Activated naive CD4-positive, alpha-beta T cell treated with anti-CD3 and anti-CD28 coated beads, Interleukin-2, amount 50 U/mL, for 72 hours (primary cell): ENCODE measurements at places on chromosomes 5 and 9.

DNA sequence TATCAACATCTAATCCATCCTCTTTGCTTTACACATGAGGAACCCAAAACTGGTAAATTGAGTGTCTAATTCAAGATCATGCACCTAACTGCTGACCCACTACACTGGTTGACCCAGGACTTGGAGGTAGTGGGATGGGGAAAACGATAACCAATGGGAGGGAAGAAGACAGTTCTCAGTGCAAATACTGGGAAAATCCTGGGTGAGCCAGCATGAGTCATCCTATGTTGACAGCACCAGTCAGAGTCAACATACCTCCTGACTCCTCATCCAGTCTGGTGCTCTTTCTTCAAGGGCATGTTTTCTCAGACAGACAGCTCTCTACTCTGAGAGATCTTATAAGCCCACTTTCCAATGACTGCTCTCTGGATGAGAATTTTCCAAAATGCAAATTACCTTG is 232.8 kb upstream of the PTGER4 start:
- no peak for DNase-seq

DNA sequence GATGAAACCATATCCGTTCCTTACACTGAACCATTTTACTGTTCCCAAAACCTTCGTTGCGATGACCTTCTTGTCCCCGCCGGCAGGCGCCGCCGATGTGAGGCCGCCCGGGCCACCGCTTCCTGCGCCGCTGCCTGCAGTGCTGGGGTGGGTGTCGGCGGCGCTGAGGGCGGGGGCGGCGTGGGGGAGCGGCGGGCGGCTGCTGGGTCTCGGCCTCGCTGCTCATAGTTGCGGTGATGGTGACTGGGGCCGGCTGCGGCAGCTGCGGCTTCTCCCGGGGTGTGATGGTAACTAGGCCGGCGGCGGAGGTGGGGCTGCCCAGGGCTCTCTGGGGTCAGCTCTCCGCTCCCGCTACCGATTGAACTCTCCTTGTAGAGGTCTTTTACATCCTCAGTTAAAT is 14.1 kb upstream of the OR2S2 start:
- peak; percentile 12 for DNase-seq

- no peak for DNase-seq
These were observed 781 bp upstream of the MYOZ3 start for GRCh38 chr5:150660108-150660831.

DNA sequence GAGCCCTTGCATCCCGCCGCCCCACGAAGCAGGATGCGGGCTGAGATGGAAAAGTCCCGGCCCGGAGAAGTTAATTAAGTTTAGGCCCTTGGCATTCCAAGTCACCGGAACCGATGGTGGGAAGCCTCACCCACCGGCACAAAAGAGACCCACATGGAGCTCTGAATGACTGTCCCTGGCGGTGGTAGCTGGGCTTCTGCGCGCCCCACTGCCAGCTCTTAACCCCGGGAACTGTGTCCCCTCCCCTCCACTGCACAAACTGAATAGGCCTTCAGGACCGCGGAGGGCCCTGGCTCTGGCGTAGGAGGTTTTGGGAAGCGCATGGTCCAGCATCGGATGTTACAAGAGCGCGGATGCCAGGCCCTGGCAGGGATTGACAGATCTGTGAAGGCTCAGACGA is 291.1 kb upstream of the TUT7 start:
- no peak for DNase-seq

DNA sequence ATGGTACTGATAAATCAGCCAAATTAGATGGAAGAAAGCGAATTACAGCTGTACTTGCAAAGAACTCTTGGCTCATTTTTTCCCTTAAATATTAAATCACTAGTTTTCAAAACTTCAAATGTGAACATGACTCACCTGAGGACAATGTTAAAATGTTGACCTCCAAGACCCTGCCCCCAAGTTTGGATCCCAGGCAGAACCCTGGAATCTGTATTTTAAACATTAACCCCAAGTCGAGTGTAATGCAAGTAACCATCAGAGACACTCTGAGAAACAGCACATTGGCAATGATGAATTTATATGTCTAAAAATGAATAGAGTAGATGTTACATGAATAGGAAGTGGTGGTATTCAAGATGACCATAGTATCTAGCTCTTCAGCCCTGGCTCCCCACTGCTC is 2.3 kb upstream of the CD274 start:
- no peak for DNase-seq

GRCh38 chr9:38112049-38112448 is 43.0 kb upstream of the SHB start:
- DNase-seq: no peak

DNA sequence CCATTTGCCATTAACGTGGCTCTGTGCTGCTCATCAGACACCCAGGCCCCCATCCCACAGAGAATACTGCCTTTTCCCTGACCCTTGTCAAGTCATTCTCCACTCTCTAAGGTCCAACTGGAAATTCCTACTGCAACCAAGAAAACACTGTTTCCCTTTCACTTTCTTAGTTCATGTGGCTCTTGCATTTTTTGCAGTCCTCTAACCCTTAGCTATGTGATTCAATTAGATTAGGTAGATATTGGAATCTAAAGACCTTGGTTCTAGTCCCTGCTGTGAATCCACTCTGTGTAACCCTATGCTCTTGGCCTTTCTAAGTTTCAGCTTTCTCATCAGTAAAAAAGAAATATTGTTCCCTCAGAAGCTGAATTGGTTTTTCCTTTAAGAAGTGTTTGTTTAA is 649.4 kb downstream of the CCDC171 start:
- no peak for DNase-seq

DNA sequence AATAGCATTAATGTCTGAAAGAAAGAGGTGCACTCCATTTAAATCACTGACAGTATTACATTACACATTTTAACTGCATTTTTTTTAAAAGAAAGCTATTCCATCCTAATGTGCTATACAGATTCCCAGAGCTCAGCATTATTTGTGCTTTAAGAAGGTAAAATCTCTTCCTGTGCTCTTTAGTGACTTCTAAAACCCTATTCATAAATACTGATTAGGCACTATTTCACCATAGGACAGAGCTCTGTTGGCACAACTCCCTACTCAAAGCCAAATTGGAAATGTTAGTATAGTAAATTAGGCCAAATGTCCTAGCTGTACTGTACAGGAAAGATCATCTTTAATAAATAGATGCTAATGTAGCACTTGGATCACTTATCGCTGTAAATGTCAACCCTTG is 262.5 kb downstream of the TUSC1 start:
- DNase-seq: no peak

DNA sequence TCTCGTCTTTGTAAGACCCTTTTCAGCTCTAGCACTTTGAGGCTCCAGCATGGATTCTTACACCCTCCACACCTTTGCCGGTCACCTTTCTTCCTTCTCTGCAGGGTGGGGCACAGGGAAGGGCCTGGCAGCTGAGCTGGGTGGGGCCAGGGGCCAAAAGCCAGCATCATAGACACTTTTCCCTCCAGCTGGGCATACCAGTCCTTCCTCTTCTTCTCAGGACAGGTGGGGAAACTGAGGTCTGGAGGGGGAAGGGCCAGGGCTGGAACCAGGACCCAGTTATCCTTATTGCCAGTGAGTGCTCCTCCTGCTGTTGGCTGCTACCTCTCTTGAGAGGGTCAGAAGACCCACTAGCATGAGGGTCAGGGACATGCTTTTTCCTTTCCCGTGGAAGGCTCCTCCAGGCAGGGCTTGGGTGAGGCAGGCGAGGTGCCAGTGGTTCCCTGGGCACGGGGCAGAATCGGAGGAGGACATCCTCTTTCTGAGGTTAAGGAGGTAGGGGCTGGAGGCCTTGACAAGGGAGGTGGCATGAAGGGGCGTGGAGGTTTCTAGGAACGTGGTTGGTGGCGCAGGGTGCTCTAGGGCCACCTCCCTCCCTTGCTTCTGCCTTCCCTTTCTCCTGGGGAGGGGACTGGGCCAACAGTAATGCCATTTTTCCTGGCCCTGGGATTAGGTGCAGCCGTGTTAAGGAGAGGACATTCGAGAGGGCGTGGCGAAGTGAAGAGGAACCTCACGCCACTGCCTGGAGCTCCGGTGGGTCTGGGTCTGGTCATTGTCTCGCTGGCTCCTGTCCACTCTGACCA is at the start of gene NDST1:
Gene NDST1 (plus strand): TSS at position 658 of the 803 bp plus-strand sequence. CDS start 13,124 bp downstream, outside the sequence.
- no peak for DNase-seq

DNA sequence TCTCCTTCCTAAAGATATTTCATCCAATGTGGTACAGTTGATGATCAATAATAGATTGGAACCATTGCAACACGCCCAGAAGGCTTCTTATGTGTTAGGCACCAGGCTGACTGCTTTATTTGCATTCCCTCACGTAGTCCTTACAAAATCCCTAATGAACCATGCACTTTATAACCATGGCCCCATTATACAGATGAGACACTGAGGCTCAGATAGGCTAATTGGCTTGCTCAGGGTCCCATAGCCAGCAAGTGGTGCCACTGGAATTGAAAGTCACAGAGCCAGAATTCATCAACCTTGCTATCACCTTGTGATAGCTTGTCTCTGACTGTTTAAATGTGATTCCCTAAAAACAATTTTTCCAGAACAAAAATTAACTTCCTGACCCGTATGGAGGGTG is 27.8 kb upstream of the RAI14 start:
- DNase-seq: no peak

GRCh38 chr9:95912773-95913172 is 37.3 kb downstream of the ERCC6L2 start:
- no peak for DNase-seq

- no peak for DNase-seq
These were observed 105.5 kb downstream of the FBXL17 start for GRCh38 chr5:108276187-108277050.

- peak; percentile 80 for DNase-seq
These were observed 826 bp downstream of the PAIP1 start for GRCh38 chr5:43555895-43556606.

DNA sequence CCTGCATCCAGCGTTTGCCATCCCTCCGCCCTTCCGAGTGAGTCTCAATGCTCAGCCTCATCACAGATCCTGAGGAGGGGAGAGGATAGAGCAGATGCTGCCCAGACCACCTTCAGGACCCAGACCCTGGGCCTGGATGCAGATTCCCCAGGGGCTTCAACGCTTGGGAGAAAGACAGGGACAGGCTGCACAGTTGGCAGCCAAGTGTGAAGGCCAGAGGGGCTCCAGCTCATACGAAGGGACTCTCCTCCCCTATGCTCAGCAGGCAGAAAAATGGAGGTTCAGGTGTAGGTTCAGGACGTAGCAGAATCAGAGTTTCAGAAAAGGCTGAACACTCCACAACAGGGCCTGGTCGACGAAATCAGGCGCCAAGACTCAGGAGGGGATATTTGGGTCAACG is 378.5 kb upstream of the IRX1 start:
- no peak for DNase-seq

DNA sequence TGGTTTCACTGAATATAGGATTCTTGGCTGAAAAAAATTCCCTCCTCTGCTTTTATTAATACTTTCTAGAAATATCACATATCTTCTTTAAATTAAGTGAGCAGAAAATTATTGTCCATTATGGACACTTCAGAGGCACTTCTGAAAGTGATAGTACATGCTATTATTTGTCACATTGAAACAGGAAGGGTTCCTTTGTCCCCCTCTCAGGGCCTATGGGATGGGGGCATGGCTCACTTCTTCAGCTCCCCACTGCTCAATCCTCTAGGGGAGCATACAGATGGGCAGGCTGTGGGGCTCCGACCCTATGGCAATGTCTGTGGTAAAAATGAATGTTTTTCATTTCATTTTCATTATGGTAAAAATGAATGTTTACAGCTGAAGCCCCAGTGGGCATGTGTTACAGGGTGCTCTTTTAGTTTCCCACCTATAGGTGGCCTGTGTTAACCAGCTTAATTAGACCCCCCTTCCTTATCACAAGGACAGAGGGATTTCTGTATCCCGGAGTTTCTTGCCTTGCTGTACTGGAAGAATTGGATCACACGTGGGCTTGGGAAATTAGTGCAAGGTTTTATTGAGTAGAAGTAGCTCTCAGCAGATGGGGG is 1225.2 kb downstream of the PTPRD start:
- DNase-seq: no peak
